ENCODE measurements at places on chromosomes 3 and 15.

DNA sequence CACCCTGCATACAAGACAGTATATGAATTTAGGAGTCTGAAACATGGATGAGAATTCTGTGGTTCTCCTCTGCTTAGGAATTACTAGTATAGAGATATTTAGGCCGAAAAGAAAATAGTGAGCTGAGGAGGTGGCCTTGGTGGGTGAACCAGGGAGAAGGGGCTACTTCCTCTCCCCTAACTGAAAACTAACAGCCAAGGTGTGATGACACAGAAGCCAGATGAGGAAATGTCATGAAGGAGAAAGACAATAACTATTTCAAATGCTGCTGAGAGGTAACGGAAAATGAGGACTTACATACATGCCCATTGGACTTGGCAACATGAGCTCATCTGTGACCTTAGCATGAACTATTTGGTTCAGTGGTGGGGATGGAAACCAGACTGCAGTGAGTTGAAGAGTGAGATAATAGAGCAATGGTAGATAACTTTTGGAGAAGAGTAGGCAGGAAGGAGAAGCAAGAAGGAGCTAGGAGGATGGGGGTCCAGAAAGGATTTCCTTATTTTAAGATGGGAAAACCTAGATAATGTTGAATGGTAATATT lies 114.4 kb upstream of the TSPAN3 start:
- DNase-seq = no peak
- no peaks in the 10 kb centered on the region for H3K27me3 ChIP-seq
- no peak overlapping the region for H3K4me3 ChIP-seq
- no peak overlapping the region for H3K27ac ChIP-seq
- H3K4me1 ChIP-seq = peaks cover 33% of the 10 kb centered on the region

GRCh38 chr3:13927295-13927694 lies 47.4 kb upstream of the WNT7A start:
- no peaks in the 10 kb centered on the region for H3K4me1 ChIP-seq
- no peak for DNase-seq
- no peak overlapping the region for H3K4me3 ChIP-seq
- H3K27ac ChIP-seq = no peak overlapping the region
- H3K36me3 ChIP-seq = no peaks in the 10 kb centered on the region
- peaks cover 5% of the 10 kb centered on the region for H3K27me3 ChIP-seq

DNA sequence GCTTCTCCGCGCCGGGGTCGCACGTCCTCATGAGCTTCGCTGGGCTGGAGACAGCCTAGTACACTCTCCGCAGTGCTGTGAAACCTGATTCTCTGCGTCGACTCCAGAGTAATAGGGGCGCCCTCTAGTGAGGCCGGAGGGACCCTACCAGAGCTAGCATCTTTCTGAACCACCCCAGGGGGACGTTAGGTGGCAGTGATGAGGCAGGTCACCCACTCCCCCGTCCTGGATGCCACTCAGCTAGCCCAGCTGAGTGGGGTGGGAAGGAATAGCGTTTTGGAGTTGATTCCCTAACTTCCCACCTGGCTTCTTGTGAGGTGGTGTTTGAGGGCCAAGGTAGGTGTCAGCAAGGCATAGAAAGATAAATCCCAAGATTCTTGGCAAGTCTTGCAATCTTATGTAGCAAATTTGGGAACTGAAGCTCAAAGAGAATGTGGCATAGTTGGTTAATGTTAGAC lies 4.0 kb downstream of the DUOXA2 start:
- peak overlapping the region; percentile 54 for H3K4me3 ChIP-seq
- DNase-seq = peak; percentile 92
- H3K4me1 ChIP-seq = peaks cover 19% of the 10 kb centered on the region
- peaks cover 2% of the 10 kb centered on the region for H3K36me3 ChIP-seq

DNA sequence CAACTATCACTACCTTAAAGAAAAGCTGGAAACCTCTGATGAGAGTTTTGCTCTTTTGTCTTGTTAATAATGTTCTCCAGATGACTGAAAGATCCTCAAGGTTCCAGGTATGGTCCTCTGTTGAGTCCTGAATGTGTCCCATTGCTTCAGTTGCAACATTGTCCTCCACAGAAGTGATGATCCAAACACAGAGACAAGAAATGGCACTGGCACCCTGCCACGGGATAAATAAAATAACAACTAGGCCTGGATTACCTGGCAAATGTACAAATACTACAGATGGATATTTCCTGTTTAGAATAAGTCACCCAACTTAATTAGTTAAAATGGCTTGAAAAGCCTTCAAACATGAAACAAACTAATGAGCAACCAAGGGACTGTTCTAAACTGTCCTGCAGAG lies 58.3 kb downstream of the EIF3J start:
- no peak overlapping the region for H3K27ac ChIP-seq
- H3K4me3 ChIP-seq = no peak overlapping the region
- no peaks in the 10 kb centered on the region for H3K27me3 ChIP-seq
- no peaks in the 10 kb centered on the region for H3K4me1 ChIP-seq
- DNase-seq = no peak

- no peaks in the 10 kb centered on the region for H3K27me3 ChIP-seq
- peaks cover 15% of the 10 kb centered on the region for H3K4me1 ChIP-seq
- no peak for DNase-seq
- no peak overlapping the region for H3K4me3 ChIP-seq
- H3K27ac ChIP-seq = no peak overlapping the region
Observed at GRCh38 chr3:179455954-179456353, 4.7 kb upstream of the GNB4 start.

GRCh38 chr3:154152741-154153140 lies 31.6 kb downstream of the ARHGEF26 start:
- H3K4me3 ChIP-seq = no peak overlapping the region
- no peak for DNase-seq
- H3K36me3 ChIP-seq = peaks cover 3% of the 10 kb centered on the region
- H3K4me1 ChIP-seq = no peaks in the 10 kb centered on the region
- no peak overlapping the region for H3K27ac ChIP-seq

GRCh38 chr15:100515758-100516157 lies 13.0 kb downstream of the CERS3 start:
- H3K27ac ChIP-seq = no peak overlapping the region
- H3K4me1 ChIP-seq = no peaks in the 10 kb centered on the region
- no peak for DNase-seq

DNA sequence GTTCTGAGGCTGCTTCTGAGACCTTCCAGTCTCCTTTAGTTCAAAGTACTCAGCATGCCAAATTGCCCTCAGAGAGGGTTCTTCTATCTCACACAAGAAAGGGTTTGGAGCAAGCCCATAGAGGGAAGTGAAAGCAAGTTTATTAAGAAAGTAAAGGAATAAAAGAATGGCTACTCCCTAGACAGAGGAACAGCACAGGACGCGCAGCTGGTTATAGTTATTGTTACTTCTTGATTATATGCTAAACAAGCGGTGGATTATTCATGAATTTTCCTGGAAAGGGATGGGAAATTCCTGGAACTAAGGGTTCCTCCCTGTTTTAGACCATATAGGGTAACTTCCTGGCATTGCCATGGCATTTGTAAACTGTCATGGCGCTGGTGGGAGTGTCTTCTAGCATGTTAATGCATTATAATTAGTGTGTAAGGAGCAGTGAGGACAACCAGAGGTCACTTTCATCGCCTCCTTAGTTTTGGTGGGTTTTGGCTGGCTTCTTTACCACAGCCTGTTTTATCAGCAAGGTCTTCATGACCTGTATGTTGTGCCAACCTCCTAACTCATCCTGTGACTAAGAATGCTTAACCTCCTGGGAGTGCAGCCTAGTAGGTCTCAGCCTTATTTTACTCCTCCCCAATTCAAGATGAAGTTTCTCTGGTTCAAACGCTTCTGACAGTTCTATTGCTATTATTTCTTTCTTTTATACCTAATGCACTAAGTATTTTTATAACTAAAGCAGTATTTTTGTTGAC lies 26.3 kb downstream of the SCN11A start:
- no peak for DNase-seq
- no peaks in the 10 kb centered on the region for H3K4me1 ChIP-seq
- H3K27ac ChIP-seq = no peak overlapping the region
- H3K36me3 ChIP-seq = no peaks in the 10 kb centered on the region
- no peak overlapping the region for H3K4me3 ChIP-seq

GRCh38 chr15:85692321-85692720 lies 102.4 kb downstream of the KLHL25 start:
- peaks cover 15% of the 10 kb centered on the region for H3K36me3 ChIP-seq
- no peaks in the 10 kb centered on the region for H3K27me3 ChIP-seq
- no peak overlapping the region for H3K27ac ChIP-seq
- DNase-seq = no peak

GRCh38 chr3:139671863-139672646 lies 5.7 kb downstream of the NMNAT3 start:
- peaks cover 3% of the 10 kb centered on the region for H3K27me3 ChIP-seq
- H3K27ac ChIP-seq = no peak overlapping the region
- no peak overlapping the region for H3K4me3 ChIP-seq
- DNase-seq = no peak
- H3K36me3 ChIP-seq = no peaks in the 10 kb centered on the region

DNA sequence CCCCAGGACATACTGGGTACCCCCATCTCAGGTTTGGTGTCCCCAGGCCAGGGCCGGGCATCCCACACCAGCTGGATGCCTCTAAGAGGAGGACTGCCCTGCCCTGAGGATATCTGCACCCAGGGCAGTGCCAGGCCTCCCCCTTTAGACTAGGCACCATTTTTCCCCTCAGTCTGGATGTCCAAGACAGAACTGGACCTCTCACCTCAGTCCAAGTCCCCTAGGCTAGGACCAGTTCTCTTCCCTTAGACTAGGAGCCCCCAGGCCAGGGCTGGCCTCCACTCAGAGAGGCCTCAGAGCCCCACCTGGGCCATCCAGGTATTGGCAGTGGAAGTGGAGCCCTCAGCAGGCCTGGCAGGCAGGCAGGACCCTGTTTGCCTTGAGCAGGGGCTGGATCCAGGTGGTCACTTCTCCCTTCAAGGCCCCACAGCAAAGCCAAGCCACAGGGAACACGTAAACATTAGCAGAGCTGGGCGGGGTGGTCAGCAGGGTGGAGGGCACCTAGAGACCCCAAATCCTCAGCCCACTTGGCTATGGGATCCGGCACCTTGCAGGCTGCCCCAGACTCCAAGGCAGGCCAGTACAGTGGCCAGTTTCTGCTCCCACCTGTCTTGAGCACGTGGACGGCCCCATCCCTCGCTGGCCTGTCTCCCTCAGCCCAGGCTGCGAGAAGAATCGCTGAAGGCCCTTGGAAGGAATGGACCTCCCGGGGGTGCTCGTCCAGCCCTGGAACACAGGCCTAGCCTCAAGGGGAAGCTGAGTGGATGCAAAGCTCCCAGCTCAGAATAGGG lies 28.3 kb downstream of the PTH1R start:
- H3K36me3 ChIP-seq = no peaks in the 10 kb centered on the region
- H3K27me3 ChIP-seq = no peaks in the 10 kb centered on the region
- peak; percentile 81 for DNase-seq
- peaks cover 10% of the 10 kb centered on the region for H3K4me1 ChIP-seq
- no peak overlapping the region for H3K4me3 ChIP-seq

DNA sequence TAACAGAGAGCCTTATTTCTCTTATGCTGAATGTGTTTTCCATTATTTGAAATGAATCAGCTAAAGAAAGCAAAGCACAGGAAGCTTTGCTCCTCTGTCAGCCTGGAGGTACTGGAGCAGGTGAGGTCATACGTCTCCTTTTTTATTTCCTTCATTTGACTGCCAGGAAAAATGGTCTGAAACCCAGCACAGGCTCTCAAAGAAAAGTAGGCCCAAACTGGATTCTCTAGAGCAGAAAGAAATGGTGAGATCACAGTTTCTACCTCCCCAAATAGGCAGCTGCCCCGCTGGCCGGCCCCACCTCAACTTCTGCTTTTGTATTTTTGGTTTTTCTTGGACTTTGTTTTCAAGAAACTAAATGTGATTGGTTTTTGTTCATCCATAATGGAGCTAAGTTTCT lies 95.1 kb downstream of the RPL39L start:
- no peak overlapping the region for H3K4me3 ChIP-seq
- no peaks in the 10 kb centered on the region for H3K27me3 ChIP-seq
- no peak overlapping the region for H3K27ac ChIP-seq

All from chondrocyte (in vitro differentiated cells).